ENCODE measurements at places on chromosomes 3 and 15. TPM values are rescaled to one million over a fixed set of nuclear protein-coding genes. Genes with fewer than 3 reads are reported as not detected.

DNA sequence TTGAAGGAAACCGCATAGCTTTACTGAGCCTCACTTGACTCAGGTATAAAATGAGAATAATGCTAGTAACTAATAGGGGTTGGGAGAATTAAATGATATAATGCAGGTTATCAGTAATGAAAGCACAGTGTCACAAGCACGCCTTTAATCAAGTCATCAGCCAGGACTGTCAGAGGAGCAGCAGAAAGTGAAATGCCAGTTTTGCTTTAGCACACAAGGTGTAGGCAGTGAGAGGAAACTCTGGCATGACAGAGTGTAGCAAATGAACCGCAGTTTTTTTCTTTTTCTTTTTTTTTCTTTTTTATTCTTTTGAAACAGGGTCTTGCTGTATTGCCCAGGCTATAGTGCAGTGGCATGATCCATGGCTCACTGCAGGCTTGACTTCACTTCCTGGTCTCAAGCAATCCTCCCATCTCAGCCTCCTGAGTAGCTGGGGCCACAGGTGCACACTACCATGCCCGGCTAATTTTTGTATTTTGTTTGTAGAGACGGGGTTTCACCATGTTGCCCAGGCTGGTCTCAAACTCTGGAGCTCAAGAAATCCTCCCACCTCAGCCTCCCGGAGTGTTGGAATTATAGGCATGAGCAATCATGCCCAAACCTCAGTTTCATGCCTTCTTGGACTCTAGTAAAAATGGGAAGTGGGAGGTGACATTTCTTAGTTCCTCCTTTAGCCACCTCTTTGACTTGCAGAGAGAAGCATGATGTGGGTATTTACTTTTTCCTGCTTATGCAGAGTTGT lies 9.7 kb upstream of the SCAANT1 start:
- DNase-seq: no peak

GRCh38 chr3:16884748-16885592 lies at the start of gene PLCL2:
TSS of gene PLCL2 (plus strand) at chr3:16884955. CDS start at chr3:16885040, 85 bp downstream.
- peak; percentile 52 for DNase-seq

The NANOGP8 gene
- not detected for total RNA-seq

The CHMP2B gene
- 21.4 TPM for total RNA-seq

DNA sequence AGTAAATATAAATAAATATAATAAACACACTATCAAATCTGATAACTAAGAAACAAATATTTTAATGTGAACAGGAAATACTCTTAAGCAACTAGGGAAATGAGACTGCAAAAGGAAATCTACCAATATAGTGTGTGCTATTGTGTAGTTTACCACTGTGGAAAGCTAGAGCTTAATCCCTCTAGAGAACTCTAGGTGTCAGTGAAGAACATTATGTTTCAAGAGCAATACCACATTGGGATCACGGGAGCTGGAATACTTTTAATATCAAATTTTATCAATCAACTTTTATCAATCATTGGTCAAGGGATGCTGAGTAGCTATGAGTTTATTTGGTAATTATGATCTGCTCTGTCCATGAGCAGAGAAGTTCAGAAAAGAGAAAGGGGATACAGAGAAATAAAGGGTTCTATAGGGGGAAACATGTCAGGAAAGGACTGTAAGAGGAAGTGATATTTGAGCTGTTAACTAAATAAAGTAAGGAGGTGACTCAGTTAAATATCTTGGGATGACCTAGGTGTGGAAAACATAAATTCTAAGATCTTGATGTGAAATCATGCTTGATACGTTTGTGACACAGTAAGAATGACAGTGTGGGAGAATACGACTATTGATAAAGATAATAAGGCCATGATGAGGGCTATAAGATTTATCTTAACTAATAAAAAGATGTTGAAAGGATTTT lies 762.2 kb upstream of the ALCAM start:
- DNase-seq: no peak

The P2RY14 gene
- total RNA-seq: 0.68 TPM

The GOLGA6B gene
- total RNA-seq: 1.1 TPM

GRCh38 chr3:156649681-156650080 lies 24.7 kb upstream of the TIPARP start:
- no peak for DNase-seq

DNA sequence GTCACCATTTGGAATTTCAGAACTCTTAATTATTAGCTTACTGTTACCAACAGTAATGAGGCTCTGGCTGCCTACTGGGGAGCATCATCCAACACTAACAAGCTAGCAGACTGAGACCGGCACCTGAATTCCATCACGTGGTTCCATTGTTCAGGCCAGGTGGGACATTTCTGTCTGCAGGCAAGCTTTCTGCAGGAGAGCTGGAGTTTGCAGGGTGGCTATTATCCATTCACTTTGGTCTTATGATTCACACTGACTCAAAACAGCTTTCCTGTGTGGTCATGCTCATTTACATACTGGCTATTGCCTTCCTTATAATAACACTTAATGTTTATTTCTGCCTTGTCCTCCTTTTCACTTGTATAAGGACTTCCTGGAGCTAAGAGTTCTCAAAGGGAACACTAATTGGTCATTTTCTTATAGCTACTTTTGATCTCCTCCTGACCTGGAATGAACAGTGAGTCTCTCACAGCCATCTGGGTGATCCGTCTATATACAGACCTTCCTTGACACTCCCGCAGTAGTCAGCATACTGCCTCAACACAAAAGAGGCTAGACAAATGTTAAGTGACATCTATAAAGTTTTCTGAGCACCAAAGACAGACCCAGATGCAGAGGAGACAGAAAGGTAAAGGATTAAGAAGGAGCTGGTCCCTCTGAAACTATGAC lies 695.4 kb downstream of the FHIT start:
- no peak for DNase-seq

The EAF2 gene
- 19.3 TPM for total RNA-seq

- no peak for DNase-seq
These were observed 36.0 kb downstream of the USP13 start for GRCh38 chr3:179688850-179689249.

All from activated naive CD4-positive, alpha-beta T cell treated with anti-CD3 and anti-CD28 coated beads, Interleukin-2, amount 50 U/mL, for 72 hours (primary cell).